Stimulated activated CD8-positive, alpha-beta memory T cell treated with anti-CD3 and anti-CD28 coated beads, Interleukin-7, amount 100 ng/mL, for 4 hours (primary cell): ENCODE measurements at places on chromosomes 2 and 18.

DNA sequence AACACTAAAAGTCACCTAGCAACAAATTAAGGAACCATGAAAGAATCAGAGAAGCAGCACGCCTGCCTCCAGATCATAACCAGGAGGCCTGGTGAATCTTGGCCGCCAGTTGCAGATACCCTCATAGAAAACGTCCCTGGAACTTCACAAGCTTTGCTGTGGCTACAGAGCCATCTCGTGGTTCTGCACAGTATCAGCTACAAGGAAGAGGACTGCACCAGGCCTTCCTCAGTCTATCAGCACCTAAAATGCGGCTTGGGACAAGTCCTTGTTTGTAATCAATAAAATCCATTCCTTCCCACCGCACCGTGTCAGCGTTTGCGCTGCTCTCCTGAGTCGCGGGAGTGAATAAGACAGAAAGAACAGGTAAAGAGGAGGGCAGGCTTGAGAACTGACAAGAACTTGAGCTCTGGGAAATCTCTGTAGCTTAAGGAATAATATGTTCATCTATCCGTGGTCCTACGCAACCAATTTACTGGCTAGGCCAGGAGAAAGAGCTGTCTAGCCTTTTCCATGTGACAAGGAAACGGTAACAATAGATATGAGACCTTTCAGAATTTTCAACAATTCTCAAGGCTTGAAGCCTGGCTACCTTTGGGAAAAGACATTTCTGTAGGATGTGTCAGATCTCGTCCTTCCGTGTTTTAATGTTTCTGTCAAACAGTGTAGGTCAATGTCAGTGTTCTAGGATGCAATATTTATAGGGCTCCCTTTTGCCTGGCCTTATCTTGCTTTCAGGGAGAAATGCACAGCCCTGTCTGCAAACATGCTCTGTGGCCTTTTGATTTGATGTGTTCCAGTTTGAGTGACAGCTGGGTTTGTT, 128.5 kb upstream of the RAB12 start:
- no peak for DNase-seq

DNA sequence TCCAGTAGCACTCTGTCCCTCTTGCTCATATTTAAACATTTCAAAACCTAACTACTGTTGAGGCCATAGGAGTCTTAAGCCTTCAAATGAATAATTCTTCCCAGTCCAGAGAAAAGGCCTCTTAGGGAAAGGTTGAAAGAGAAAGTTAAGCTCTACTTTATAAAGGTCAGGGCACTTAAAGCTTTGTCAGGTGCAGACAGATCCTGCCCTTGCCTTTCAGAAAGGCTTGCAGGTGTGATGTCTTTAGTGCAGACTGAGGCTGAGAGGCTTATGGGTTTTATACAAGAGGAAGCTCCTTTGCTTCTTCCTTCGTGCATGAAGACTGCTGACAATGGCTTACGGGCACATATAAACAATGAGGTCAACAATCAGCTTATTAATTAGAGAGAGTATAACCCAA, 105.0 kb upstream of the LINC00305 start:
- DNase-seq, result no peak

- no peak for DNase-seq
Measured at GRCh38 chr2:143762176-143762928, 633.1 kb downstream of the ARHGAP15 start.

DNA sequence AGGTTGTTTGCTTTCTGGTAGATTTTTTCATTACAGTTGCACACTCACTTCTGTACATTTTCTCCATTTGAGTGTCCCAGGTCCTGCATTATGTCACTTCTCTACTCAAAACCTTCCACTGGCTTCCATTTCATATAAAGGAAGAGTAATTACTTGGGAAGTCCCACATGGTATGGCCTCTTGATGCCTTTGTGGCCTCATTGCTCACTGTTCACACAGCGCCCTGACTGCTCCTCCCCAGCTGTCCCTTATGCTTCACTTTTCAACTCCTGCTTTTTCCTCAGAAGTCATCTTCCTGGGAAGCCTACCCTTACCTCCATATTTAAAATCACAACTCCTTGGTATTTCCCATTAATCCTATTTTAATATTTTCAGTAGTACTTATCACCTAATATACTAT, 24.7 kb downstream of the GULP1 start:
- no peak for DNase-seq

DNA sequence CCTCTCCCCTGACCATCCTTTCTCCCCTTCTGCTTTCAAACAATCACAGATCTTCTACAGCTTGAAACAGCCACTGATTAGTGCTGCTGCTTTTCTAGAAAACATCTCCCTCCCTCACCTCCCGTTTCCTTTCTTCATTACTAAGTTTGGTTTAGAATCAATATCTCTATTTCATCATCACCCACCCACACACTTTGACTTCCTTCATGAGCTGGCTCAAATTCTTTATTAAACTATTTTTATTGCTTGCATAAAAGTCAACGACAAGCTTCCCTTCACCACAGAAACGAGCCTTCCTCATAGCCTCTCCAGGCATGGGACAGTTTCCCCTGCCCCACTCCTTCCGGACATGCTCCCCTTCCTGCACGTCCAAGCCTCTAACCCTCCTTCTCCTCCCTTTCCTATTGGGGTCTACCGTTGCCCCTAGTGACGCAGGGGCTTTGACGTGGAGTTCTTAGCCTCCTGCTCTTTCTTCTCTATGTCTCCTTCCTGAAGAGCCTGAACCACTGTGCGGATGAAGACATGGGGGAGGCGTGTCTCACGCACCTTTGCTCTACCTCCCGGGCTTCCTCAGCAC, 172.0 kb downstream of the AFF3 start:
- DNase-seq, result no peak

DNA sequence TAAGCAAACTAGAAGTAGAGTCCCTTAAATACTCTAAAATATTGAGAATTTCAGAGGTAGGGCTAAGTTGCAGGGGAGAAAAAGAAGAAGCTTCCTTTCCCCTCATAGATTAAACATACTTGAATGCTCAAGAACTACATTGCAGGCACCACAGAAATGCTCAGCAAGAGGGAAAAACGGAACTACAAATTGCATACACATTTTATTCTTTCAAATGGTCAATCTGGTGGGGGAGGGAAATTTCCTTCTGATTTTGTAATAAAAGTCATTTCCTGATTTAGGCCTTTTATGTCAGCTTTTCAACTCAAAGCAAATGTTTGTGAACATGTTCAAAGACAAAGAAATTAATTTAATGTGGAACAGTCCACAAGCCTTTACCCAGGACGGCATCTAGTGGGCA, 33.0 kb downstream of the FARSB start:
- no peak for DNase-seq

- DNase-seq, result no peak
Measured at GRCh38 chr2:197242719-197243118, 67.9 kb downstream of the ANKRD44 start.

DNA sequence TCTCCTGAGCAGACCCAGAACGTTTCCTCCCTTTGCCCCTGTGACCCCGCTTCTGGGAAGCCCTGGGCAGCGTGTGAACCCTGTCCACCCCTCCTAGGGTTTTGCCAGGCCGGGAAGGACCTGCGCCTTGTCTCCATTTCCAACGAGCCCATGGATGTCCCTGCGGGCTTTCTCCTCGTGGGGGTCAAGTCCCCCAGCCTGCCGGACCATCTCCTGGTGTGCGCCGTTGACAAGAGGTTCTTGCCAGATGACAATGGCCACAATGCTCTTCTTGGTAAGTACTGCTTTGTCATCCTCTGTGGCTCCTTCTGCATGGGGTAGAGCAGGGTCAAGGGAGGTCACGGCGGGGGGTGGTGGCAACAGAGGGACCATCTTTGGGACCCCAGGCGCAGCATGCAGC, 32.5 kb downstream of the GREB1 start:
- no peak for DNase-seq

DNA sequence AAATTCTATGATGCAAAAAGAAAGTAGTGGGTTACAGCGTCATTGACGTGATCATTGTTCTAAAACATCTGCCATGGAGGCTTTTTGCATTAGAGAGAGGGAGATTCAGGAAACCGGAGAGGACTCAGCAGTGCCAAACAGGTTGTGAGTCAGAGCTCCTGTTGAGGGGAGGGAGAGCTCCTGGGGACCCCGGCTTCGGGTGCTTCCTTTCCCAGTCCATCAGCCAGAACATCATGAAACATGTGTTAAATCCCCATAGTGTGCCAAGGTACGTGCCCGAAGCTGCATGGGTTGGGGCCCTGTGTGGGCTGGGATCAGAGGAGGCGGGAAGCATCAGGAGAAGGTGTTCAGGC, 791 bp upstream of the CYRIA start:
- DNase-seq, result no peak

DNA sequence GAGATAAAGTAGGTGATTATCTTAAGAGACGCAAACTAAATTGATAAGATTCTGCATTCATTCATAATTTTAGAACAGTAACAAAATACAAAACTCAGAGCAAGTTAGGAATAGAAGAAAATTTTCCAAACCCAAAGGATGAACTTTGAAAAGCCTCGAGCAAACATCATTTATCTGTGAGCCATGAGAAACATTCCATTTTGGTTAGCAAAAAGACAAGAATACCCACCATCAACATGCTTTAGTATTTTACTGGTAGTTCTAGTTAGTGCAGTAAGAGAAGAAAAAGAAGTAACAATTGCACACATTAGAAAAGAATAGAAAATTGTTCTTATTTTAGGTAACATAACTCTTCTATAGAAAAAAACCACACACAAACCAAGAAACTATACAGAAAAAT, 291.3 kb upstream of the TCF4 start:
- no peak for DNase-seq

DNA sequence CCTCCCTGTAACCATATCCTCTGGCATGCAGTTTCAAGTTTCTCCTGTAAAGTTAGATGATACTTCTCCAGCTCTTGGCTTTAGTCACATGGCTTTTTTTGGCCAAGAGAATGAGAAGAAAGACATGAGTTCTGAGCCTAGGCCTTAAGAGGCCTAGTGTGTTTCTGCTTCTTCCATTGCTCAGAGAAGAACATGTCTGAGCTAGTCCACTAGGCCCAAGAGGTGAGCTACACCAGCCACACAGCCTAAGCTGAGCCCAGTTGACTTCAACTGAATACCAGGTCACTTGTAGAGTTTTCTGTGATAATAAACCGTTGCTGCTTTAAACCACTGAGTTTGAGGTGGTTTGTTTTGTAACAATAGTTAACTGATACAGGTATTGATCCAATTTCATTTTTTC, 19.9 kb upstream of the EFEMP1 start:
- no peak for DNase-seq

- no peak for DNase-seq
Measured at GRCh38 chr2:105176429-105176828, 65.1 kb upstream of the GPR45 start.

- DNase-seq, result no peak
Measured at GRCh38 chr2:216956820-216957493, 97.1 kb upstream of the TNP1 start.

DNA sequence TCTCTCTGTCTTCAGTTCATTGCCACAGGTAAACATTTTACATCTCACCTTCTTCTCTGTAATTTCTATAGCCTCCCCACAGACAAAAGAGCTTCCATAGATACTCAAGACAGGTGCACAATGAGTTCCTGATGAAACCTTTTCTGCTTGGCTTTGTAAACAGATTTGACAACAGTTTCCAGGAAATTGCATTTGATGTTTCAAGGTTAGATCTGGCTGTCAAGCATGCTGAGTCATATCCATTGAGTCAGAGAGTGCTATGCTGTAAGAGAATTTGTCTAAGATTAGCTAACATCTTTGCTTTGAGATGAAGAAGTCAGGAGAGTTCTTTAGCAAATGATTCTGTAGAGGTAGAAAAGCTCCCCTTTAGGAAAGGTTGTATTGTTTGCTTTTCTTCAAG, 40.6 kb upstream of the MAP2 start:
- no peak for DNase-seq

- no peak for DNase-seq
Measured at GRCh38 chr18:78884502-78884901, 95.1 kb upstream of the SALL3 start.

DNA sequence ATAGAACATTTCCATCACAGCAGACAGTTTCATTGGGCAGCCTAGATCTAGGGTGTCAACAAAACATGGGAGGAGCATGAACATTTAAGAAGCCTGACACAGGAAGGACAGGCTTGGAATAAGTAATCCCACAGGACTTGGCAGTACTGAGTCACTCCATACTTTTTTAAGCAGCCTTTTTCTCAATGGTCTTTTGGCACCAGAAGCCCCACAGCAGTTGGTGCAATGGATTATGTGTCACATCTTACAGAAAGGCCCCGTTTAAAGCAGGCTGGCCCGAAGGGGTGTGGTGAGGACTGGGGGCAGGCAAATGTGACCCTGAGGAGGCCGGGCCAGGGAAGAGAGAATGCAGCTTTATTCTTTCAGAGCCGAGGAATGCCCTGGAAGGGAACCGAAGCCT, 26.6 kb downstream of the SPTBN1 start:
- DNase-seq, result no peak

GRCh38 chr2:45950606-45951005, 299.1 kb downstream of the PRKCE start:
- DNase-seq, result no peak

GRCh38 chr2:54723996-54724559, 616 bp downstream of the EML6 start:
- DNase-seq, result no peak

GRCh38 chr18:3855966-3856365, 406.0 kb downstream of the TGIF1 start:
- DNase-seq, result no peak

GRCh38 chr2:9231291-9232165, 24.9 kb downstream of the ASAP2 start:
- DNase-seq, result no peak

DNA sequence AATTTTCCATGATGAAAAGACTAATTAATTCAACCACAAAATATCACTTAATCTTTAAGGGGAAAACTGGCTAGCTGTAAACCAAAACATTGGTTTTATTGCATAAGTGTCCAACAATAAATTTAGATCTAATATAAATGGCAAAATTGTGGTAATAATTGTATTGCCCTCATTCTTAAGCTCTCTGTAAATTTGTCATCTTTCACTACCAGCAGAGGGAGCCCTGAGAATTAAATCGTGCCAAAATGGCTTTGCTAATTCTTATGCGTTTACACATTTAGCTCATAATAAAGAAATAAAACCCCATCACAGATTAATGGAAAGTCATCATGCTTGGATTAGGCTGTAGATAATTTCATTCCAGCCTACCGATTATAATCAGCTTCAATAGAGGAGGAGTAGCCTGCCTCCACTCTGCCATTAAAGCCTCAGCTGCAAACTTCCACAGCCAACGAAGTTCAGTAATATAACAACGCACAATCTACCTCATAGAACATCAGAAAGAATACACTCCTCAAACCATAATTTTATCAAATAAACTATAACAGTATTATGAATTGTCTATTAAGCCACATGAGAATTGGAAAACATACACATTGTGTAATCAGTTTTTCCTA, 70.0 kb upstream of the ATP5MC3 start:
- no peak for DNase-seq
